HT1080 (cell line): ENCODE measurements at places on chromosomes 12 and 14. TPM values are rescaled to one million over a fixed set of nuclear protein-coding genes. Genes with fewer than 3 reads are reported as not detected.
A peak's percentile ranks its signal among the peaks of the same experiment; 100 is the strongest.

GRCh38 chr14:93764211-93764659 is 24.1 kb downstream of the PRIMA1 start:
- no peak for DNase-seq

DNA sequence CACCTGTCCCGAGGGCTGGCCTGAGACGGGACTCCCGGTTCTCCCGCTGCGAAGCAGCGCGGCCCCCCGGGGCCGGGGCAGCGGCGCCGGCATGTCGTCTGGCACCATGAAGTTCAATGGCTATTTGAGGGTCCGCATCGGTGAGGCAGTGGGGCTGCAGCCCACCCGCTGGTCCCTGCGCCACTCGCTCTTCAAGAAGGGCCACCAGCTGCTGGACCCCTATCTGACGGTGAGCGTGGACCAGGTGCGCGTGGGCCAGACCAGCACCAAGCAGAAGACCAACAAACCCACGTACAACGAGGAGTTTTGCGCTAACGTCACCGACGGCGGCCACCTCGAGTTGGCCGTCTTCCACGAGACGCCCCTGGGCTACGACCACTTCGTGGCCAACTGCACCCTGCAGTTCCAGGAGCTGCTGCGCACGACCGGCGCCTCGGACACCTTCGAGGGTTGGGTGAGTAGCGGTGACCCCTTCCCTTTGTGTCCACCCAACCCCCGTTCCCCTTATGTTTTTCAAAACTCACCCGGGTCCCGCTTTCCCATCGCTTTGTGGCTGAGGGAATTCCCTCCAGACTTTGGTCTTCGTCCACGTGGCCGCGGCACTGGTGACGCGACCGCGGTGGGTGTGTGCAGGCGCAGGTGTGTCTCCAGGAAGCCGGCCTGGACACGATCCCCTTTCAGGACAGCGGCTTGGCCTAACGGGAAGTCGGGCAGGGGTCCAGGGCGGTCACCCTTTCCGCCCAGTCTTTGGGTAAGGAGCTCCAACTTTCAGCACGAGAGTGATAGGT is 826 bp downstream of the PRKCH start:
- DNase-seq, result no peak

DNA sequence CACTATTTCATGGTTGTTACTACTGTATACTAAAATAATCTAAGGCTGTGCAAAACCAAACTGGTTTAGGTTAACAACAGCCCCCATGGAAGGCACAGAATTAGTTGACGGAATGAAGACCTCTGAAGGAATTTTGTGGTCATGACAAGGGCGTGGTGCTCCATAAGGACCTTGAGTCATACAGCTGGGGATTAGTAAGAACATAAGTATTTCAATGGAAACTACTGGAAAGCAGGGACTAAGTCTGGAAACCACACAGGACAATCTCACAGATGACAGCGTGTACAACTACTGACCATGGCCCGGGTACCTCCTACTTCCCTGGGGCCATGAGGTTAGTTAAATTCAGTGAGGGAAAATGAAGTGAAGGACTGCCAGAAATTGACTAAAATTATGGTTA is 98.5 kb upstream of the PLEKHA5 start:
- peak; percentile 95 for DNase-seq

GRCh38 chr14:49164074-49164473 is 422.1 kb downstream of the RPS29 start:
- no peak for DNase-seq

DNA sequence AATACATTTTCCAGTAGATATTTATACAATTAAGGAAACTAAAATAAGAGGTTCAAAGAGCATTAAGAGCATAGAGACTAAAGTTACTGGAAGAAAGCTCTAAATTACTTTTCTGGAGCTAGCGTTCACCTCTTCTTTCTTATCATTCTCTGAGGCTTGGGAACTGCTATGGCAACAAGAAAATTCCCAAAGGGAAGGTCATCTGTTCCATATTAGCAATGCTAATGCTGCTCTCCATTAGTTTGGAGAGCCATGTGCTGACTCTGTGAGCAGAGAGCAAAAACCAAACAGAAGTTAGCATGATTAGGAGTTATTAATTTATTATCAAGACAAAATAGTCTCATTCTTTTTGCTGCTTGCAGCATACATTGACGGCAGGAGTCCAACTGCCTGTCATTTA is 143.1 kb upstream of the SLC16A7 start:
- no peak for DNase-seq

GRCh38 chr12:32895688-32896431 is 717 bp downstream of the PKP2 start:
- DNase-seq, result no peak

GRCh38 chr14:60975551-60975950 is 5.3 kb downstream of the TRMT5 start:
- DNase-seq, result no peak

DNA sequence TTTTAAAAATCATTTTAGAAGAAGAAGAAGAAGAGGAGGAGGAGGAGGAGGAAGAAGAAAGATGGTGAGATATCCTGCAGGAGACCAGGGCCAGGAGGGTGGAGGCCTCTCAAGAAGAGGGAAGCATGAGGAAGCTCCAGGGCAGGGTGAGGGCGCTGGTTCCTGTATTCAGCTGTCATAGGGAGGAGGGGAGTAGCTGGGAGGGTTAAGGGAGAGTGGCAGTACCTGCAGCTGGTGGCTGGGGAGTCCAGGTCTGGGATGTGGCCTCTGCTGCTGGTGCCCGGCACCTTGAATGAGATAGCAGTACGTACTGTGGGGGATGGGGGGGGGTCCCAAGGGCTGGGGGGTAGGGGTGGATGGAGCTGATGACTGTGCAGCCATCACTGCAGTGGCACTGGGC is 9.8 kb downstream of the RBP5 start:
- DNase-seq, result no peak

The ARHGDIB gene
- total RNA-seq, result 140 and 167 TPM in 2 replicates
